Activated naive CD8-positive, alpha-beta T cell treated with anti-CD3 and anti-CD28 coated beads, Interleukin-2, amount 10 ng/mL, durations not matched to agents 7 days and 5 days (primary cell): ENCODE measurements at places on chromosomes 2 and 18. TPM values are rescaled to one million over a fixed set of nuclear protein-coding genes. Genes with fewer than 3 reads are reported as not detected.

The BMPR2 gene
- 12.8 TPM for total RNA-seq

The TEX44 gene
- total RNA-seq: not detected

The NMUR1 gene
- 0.89 TPM for total RNA-seq

The LRATD1 gene
- not detected for total RNA-seq

GRCh38 chr2:224666951-224667553 lies 49.1 kb downstream of the CCDC195 start:
- DNase-seq: no peak

GRCh38 chr18:62554061-62554815 lies 31.4 kb downstream of the ZCCHC2 start:
- no peak for DNase-seq

DNA sequence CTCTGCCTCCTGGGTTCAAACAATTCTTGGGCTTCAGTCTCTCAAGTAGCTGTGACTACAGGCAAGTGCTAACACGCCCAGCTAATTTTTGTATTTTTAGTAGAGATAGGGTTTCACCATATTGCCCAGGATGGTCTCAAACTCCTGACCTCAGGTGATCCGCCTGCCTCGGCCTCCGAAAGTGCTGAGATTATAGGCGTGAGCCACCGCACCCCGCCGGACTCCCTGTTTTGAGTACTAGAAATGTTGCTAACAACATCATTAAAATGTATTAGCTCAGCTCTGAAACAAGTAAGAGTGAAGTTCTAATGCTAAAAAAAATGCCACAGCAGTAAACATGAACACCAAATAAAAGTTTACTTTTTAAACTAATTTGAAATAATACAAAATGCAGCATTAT lies 937.7 kb downstream of the CPS1 start:
- no peak for DNase-seq

GRCh38 chr2:47554311-47554905 lies 151.5 kb downstream of the MSH2 start:
- DNase-seq: no peak

GRCh38 chr2:58911877-58912276 lies 670.8 kb upstream of the FANCL start:
- DNase-seq: no peak

- no peak for DNase-seq
These were observed 92.6 kb upstream of the TLK1 start for GRCh38 chr2:171253279-171253678.

DNA sequence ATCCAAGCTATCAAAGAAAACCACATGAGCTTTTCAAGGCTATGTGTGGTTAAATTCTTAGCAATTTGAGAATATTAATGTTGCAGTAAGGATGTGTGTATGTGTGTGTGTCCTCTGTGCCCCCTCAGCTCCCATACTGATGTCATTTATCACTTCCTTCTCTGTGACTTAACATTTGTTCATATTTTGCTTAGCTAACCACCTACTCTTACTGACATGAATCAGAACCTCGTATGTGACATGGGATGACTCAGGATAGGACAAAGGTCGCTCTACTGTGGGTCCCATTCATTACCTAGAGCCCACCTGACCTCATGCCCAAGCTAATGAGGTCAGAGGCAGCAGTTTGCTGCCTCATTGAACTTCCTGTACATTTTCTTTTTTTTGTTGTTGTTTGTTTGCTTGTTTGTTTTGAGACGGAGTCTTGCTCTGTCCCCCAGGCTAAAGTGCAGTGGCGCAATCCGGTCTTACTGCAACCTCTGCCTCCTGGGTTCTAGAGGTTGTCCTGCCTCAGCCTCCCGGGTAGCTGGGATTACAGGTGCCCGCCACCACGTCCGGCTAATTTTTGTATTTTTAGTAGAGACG lies 36.3 kb downstream of the MOGAT1 start:
- no peak for DNase-seq

DNA sequence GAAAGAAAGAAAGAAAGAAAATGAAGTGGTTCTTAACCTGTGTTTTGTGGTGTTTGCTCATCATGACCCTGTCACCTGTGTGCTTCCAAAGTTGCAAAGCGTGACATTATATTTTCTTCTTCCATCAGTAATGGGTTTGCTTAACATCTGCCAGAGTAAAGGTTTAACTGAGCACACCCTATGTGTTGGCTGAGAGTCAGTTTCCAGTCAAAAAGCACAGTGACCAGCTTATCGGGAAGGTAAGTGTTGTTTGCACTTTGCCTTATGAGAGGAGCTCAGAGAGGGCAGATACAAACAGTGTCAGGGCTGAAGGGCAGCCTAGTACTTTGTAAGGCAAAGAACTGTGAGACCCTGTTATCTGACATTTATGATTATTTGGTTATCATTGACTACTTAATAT lies 406.2 kb upstream of the CWC22 start:
- DNase-seq: no peak

GRCh38 chr2:457262-457661 lies 169.4 kb upstream of the ALKAL2 start:
- DNase-seq: no peak

- no peak for DNase-seq
These were observed 29.5 kb downstream of the RMC1 start for GRCh38 chr18:23532848-23533247.

- no peak for DNase-seq
These were observed 139.4 kb upstream of the SERTAD2 start for GRCh38 chr2:64792995-64793639.

GRCh38 chr2:98607104-98607503 lies 1.2 kb downstream of the COA5 start:
- DNase-seq: no peak

DNA sequence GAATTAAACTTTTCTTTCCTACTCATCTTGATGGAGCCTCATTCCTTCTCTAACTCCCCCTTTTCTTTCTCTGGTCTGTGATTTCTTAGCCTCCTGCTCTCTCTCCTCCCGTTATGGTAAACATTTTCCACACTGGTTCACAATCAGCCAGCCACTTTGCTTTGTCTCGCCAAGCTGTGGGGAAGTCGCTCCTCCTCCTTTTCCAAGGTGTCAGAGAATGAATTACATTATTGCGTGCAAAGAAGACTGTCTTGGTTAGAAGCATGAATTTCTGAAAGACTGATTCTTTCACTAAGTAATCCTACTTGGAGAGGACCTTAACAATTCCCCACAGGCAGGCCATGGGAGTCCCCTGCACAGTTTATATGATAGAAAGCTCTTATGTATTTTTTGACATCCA lies 46.1 kb downstream of the RASGRP3 start:
- DNase-seq: no peak
